PC-3 (cell line): ENCODE measurements at places on chromosomes 7 and 10. TPM values are rescaled to one million over a fixed set of nuclear protein-coding genes. Genes with fewer than 3 reads are reported as not detected.

DNA sequence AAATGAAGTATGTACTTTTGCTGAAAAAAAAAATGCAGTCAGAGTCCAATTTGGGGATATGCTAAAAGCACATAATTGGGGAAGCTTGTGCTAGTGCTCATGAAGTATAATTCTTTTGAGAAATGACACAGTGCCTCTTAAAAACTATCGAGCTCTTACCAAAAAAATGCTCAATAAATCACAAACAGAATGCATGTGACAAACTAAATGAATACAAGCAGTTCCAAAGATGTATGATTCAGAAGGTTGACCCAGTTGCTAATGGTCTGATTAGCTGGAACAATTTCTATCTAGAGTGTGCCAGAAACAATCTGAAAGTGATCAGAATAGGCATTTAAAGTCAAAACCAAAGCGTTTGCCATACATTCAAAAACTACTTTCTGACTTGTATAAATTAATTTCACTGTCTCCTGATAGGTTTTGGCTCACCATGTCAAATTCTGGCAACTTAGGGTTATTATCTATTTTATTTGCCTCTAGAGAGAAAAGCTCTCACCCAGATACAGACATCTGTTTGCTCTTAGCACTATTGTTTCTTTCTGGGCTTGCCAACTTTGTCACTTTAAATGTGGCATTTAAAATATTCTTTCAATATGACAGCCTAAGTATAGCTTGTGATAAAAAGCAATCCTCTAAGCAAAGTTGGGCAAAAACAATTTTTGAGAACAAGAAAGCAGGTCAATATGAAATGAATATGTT, 114.7 kb upstream of the AHR start:
- peaks cover 22% of the 10 kb centered on the region for H3K4me1 ChIP-seq
- DNase-seq = no peak
- H3K27ac ChIP-seq = no peak overlapping the region
- no peaks in the 10 kb centered on the region for H3K36me3 ChIP-seq

DNA sequence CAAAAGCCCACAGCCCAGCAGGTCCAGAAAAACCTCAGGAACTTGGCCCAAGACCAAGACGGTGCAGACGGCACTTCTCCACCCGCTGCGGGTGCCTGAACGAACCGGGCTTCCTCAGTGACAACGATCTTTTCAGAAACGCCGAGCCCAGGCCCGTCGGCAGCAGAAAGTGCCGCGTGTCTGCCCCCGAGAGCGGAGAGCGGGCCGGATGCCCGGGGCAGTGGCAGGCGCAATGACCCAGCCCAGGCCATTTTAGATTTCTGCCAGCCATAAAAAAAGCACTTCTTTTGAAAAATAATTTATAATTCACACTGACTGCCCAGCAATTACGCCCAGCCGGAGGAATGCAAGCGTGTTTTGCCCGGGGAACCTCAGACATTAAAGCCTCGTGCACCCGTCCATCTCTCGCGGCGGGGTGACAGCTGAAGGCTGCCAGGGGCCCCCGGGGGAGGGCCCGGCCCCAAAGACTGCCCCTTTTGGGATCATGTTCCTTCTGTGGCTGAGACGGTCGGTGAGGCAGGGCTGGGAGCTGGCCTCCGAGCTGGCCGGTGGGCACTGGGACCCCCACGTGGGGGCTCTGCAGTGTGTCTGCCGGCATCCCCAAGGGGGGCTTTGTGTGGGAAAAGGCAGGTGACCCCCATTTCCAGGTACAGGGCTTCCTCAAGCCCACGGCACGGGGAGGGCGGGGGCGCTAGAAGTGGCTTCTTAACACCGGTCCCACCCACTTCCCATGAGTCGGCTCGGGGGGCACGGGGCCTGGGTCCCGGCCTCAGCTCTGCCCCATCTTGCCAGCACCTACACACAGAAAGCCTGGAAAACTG, 71.3 kb upstream of the PDGFA start:
- no peak overlapping the region for H3K4me3 ChIP-seq
- H3K27me3 ChIP-seq = no peaks in the 10 kb centered on the region
- no peak for DNase-seq
- no peaks in the 10 kb centered on the region for H3K36me3 ChIP-seq
- no peak overlapping the region for H3K27ac ChIP-seq
- H3K4me1 ChIP-seq = no peaks in the 10 kb centered on the region

DNA sequence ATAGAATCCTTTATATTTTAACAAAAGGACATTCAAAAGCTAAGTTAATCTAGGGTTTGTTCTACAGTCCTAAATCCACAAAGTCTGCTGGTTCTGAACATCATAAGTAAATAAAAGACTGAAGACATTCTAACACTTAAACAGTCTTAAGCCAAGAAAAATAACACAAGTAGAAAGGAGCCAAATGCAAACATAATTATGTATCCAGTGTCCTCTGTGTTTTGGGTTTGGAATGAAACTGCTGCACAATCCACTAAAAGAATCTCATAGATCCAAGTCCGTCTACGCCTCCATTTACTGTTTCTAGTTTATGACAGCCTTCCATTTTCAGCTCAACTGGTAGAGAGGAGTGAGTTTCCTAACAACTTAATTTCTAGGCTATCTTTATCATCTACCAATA, 623.6 kb upstream of the FZD8 start:
- no peaks in the 10 kb centered on the region for H3K36me3 ChIP-seq
- DNase-seq = no peak
- H3K4me1 ChIP-seq = peaks cover 15% of the 10 kb centered on the region
- no peaks in the 10 kb centered on the region for H3K27me3 ChIP-seq

GRCh38 chr7:122092964-122093797, 50.9 kb downstream of the AASS start:
- no peak overlapping the region for H3K4me3 ChIP-seq
- H3K36me3 ChIP-seq = no peaks in the 10 kb centered on the region
- H3K27ac ChIP-seq = no peak overlapping the region
- DNase-seq = peak; percentile 71

- no peak overlapping the region for H3K27ac ChIP-seq
- peaks cover 18% of the 10 kb centered on the region for H3K4me1 ChIP-seq
- H3K36me3 ChIP-seq = no peaks in the 10 kb centered on the region
- no peaks in the 10 kb centered on the region for H3K27me3 ChIP-seq
- H3K4me3 ChIP-seq = no peak overlapping the region
- DNase-seq = no peak
These were observed 73.1 kb downstream of the LANCL2 start for GRCh38 chr7:55438085-55438756.

GRCh38 chr7:47496056-47496665, 85.8 kb downstream of the TNS3 start:
- H3K27me3 ChIP-seq = no peaks in the 10 kb centered on the region
- H3K36me3 ChIP-seq = peaks cover 7% of the 10 kb centered on the region; the same call in 1 of the 2 replicates
- no peak for DNase-seq
- no peak overlapping the region for H3K4me3 ChIP-seq
- H3K27ac ChIP-seq = no peak overlapping the region

DNA sequence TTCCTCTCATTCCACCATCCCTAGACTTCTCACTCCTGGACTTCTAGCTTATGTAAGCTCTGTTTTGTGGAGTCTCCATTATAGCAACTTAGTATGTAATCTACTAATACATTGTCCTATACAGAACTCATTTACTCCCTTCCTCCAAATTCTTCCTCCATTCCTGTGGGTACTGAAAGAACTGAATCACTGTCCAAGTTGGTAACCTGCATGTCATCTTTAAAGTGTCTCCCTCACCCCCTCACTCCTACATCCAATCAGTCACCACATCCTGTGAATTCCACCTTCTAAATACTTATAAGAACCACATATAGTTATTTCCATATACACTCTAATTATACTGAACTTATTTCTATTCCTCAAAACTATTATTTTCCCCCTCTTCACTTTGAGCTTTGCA, 20.3 kb downstream of the AASS start:
- no peaks in the 10 kb centered on the region; the same call in 1 of the 2 replicates for H3K27me3 ChIP-seq
- no peak overlapping the region for H3K27ac ChIP-seq
- no peak for DNase-seq

DNA sequence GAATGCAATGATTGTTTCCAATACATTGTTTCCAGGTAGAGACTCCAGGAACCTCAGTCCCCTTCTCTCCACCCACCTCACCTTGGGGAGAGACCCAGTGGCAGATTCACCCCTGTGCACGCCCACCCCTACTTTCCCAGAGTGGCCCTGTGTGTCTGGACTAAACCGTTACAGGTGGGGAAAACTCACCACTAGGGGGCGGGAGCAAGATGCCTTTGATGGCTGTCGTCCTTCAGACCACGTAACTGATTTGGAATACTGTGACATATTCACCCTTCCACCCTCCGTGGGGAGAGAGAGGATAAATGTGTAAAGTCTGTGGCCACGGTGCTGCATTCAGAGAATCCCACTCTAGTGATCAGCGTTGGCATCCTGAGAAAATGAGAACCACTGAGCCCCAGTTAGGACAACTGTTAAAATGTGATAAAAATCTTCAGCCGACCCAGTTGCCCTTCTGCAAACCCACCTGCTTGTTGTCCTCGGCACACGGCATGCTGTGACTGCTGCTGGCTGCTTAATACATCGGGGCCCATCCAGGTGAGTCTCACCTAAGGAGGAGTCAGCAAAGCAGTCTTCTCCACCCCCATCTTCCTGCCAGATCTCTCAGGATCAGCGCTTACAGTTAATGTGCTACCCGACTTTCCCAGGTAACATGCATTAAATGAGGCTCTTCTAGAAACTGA, 41.5 kb upstream of the NMT2 start:
- H3K4me3 ChIP-seq = no peak overlapping the region
- H3K27me3 ChIP-seq = no peaks in the 10 kb centered on the region

- peak overlapping the region; percentile 65 for H3K27ac ChIP-seq
- peak overlapping the region; percentile 2; the same call in 1 of the 2 replicates for H3K4me3 ChIP-seq
- DNase-seq = peak; percentile 100
- H3K27me3 ChIP-seq = no peaks in the 10 kb centered on the region
These were observed 26.1 kb downstream of the PLAC9 start for GRCh38 chr10:80158598-80159127.

GRCh38 chr7:150631866-150632864, at the start of gene GIMAP6:
GIMAP6 (minus strand) TSS chr7:150632385; CDS start chr7:150630142, 2,243 bp downstream.
- no peaks in the 10 kb centered on the region for H3K27me3 ChIP-seq
- H3K4me3 ChIP-seq = no peak within 1 kb of the TSS
- no peaks in the 10 kb centered on the region for H3K36me3 ChIP-seq
- no peak for DNase-seq

DNA sequence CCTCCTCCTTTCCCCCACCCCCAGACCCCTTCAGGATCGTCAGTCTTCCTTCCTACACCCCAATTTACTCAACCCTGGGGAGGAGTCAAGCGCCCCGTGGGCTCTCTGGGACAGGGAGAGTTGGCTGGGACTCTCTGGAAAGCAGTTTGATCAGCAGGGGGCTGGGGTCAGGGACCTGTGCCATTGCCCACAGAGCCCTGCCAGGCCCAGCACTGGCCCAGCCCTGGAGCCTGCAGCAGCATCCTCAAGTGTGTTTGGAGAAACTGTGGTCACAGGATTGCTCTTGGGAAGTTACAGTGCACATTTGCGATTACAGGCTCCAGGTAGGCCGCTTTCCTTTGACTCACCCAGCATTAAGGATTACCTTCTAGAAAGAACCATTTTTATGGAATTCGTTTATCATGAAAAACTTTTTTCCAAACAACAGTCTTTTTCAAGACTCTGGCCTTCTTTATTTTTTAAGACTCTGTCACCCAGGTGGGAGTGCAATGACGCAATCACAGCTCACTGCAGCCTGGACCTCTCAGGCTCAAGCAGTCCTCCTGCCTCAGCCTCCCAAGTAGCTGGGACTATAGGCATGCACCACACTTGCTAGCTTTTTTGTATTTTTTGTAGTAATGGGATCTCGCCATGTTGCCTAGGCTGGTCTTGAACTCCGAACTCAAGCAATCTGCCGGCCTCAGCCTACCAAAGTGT, 50.7 kb downstream of the CHST3 start:
- DNase-seq = no peak
- no peak overlapping the region for H3K4me3 ChIP-seq
- H3K27ac ChIP-seq = no peak overlapping the region
- no peaks in the 10 kb centered on the region for H3K4me1 ChIP-seq
- no peaks in the 10 kb centered on the region for H3K36me3 ChIP-seq
- H3K27me3 ChIP-seq = no peaks in the 10 kb centered on the region

- peaks cover 28% of the 10 kb centered on the region for H3K36me3 ChIP-seq
- no peak overlapping the region for H3K27ac ChIP-seq
- H3K4me3 ChIP-seq = no peak overlapping the region
- no peaks in the 10 kb centered on the region for H3K4me1 ChIP-seq
These were observed 10.5 kb downstream of the YME1L1 start for GRCh38 chr10:27143686-27144085.

- H3K27me3 ChIP-seq = no peaks in the 10 kb centered on the region
- H3K4me1 ChIP-seq = peaks cover 55% of the 10 kb centered on the region
- no peaks in the 10 kb centered on the region for H3K36me3 ChIP-seq
These were observed 20.5 kb upstream of the TNS3 start for GRCh38 chr7:47602272-47603004.

DNA sequence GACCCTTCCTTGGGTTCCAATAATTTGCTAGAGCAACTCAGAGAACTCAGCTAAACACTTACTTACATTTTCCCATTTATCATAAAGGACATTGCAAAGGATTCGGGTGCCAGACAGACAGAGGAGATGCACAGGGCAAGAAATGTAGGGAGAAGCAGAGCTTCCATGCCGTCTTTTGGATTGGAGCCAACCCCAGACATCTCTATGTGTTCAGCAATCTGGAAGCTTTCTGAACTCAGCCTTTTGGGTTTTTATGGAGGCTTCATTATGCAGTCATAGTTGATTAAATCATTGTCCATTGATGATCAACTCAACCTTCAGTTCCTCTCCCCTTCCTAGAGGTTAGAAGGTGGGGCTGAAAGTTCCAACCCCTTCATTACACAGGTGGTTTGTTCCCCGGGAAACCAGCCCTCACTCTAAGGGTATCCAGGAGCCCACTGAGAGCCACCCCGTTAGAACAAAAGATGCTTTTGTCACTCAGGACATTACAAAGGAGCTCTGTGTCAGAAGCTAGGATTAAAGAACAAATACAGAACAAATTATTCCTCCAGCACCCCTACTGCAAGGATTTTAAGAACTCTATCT, 211.9 kb upstream of the VSTM2A start:
- no peaks in the 10 kb centered on the region for H3K36me3 ChIP-seq
- H3K4me3 ChIP-seq = no peak overlapping the region
- H3K27me3 ChIP-seq = no peaks in the 10 kb centered on the region

DNA sequence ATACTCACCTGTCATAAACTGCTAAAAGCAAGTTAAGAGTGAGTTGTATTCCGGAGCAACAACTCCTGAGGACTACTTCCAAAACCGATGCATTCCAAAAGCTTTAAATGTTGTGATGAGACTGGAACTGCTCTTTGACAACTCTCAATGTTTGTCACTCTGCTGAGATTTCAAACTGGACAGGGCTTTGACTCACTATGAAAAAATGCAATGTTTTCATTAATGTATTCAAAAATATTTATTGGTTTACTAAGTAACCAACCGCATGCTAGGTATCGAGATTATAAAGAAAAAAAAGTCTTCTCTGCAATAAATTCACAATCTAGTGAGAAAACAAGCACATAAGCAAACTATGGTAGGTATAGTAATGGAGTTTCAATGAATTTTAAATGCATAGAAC, 107.9 kb upstream of the GNAI1 start:
- H3K36me3 ChIP-seq = no peaks in the 10 kb centered on the region
- peaks cover 5% of the 10 kb centered on the region for H3K4me1 ChIP-seq
- H3K27me3 ChIP-seq = no peaks in the 10 kb centered on the region
- no peak overlapping the region for H3K27ac ChIP-seq
- H3K4me3 ChIP-seq = no peak overlapping the region

- no peak overlapping the region for H3K4me3 ChIP-seq
- H3K4me1 ChIP-seq = peaks cover 18% of the 10 kb centered on the region
- peak; percentile 97 for DNase-seq
- no peaks in the 10 kb centered on the region for H3K36me3 ChIP-seq
- peak overlapping the region; percentile 59 for H3K27ac ChIP-seq
- no peaks in the 10 kb centered on the region for H3K27me3 ChIP-seq
These were observed 115.5 kb downstream of the RTKN2 start for GRCh38 chr10:62153191-62153590.

Gene C10orf67
- 0.15 and 0.29 TPM in 2 replicates for total RNA-seq

Gene WDFY4
- not detected in 2 replicates for total RNA-seq

Gene EIF5AL1
- total RNA-seq = 0.51 and 0.75 TPM in 2 replicates

Gene PLAU
- 1,570 and 1,582 TPM in 2 replicates for total RNA-seq
